ENCODE measurements at places on chromosomes 2 and 18.

DNA sequence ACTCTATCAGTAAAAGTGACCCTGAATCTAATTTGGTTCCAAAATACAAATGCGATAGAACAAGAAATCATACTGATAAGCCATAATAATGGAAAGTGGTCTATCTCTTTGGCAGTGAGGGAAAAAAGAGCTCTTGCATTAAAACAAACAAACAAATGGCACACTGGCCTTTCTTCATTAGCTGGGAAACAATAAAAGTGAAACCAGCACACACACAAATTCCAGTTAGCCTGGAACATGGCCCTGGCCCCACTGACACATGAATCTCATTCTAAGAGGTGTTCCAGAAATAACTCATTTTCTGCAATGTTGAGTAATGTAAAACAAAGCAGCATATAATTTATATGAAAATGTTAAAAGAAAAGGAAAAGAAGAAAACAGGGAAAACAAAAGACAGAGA, 79.3 kb upstream of the TGFA start:
- DNase-seq: no peak

DNA sequence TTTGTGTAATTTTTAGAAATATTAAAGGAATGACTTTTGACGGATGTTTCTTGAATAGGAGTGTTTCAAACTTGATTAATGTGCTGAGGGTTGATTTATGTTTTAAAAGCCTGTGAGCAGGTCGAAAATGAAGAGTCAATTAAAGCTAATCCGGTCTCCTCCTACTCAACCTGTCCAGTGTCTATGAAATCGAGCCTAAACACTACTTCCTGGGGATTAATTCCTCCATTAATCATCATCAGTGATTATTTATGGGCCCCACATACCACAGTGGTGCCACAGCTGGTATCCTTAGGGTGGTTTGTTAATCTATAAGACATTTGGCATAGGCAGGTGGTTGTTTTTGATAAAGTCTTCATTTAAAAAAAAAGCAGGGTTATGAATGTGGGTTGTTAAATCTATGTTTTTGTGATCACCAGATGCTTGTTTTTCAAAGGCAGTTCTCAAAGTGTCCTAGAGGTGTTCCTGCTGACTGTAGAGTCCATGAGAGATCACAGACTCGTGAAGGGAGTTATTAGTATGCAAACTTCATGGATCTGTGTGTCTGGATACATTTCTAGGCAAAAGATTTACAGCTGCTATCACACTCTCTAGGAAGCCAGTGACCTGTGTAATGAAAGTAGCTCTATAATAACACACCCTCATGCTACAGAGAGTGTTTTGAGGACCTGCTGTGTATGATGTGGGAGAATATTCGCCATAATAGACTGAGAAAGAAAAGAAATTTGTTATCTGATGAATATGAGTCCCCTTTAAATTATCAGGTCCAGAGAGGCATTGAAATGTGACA, 308.6 kb downstream of the AKAIN1 start:
- no peak for DNase-seq

DNA sequence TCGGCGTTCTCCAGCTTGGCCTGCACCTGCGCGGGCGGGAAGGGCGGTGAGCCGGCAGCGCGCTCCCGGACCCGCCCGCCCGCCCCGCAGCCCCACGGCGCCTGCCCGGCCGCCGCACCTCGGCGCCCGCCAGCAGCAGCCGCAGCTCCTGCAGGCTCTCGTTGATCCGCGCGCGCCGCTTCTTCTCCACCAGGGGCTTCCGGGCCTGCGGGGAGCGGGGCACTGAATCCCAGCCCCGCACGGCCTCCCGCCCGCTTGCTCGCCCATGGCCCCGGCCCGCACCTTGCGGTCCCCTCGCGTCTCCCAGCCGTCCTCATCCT, 335 bp downstream of the HES6 start:
- DNase-seq: no peak

GRCh38 chr18:35458271-35458670, 39.5 kb downstream of the INO80C start:
- peak; percentile 18 for DNase-seq

DNA sequence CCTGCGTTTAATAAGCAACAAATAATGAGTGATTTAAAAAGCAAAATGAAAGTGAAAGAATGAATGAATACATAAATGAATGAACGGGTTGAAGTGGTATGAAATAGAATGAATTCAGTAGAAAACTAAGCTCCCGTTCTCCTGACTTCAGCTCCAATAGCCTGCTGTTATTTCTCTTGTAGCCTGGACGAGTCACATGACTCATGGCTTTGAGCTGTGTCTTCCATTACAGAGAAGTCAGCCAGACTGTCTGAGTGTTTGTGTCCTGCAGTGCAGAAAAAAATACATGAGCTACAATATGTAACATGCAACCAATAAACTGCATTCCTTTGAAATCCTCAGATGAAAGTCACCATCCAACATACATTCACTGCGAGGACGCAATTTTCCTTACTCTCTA, 21.2 kb downstream of the SCG2 start:
- peak; percentile 68 for DNase-seq

DNA sequence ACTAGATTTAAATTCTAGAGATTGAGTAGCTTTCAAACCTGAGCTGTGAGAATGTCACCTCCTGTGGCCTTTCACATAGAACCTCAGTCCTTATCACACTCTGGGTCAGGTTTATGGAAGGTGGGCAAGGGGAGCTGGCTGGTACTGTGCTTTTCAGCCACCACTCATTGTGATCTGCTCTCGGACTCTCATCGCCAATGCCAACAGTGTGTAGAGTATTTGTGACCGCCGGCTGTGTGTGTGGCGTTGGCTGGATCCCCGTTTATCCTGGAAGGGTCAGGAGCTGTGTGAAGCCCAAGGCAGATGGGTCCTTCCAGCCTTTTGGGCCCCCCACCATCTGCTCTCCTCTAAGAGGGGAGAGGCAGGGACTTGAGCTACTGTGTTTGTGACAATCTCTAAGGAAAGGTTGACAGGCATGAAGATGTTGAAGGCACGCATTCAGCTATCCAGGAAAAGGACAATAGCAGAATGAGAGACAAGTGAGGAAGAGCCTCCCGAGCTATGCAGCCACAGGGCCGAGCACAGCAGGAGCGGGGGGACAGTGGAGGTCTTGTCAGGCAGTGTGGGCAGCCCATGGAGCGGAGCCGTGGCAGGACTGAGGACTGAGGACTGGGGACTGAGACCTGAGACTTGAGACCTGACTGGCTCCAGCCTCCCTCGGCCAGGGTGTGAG, 107.1 kb upstream of the TPO start:
- no peak for DNase-seq

DNA sequence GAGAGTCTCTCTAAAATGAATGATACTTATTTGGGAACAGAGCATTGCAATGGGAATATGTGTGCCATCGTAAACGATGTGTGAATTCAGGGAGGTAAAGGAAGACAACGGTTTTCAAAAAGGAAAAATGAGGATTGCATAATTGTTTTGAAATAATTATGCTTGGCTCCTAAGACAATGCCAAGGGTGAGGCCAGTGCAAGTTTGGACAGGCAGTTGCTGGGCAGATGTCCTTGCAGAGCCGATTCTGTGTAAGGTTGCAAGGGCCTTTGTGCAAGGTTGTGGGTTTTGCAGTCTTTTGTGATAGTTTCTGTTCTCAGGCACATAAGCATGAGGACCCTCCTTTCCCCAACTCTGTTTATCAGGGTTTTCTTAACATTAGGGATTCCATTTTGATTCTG, 70.0 kb upstream of the ZNF236 start:
- DNase-seq: no peak

DNA sequence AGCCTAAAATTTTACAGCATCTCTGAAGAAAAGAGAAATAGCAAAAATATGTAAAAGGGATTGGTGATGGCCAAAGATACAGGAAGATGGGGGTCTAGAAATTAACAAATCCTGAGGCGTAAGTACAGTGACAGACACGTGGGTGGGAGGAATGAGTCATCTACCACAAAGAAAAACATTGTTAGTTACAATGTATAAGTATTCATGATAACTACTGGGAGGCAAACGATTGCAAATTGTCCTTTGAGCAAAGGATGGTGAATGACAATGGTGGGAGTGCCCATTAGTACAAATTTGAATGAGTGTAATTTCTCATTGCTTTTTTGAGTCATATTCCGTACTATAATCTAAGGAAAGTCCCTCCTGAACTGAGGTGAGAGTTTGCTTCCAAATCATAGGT, 809.0 kb upstream of the FAM98A start:
- no peak for DNase-seq

DNA sequence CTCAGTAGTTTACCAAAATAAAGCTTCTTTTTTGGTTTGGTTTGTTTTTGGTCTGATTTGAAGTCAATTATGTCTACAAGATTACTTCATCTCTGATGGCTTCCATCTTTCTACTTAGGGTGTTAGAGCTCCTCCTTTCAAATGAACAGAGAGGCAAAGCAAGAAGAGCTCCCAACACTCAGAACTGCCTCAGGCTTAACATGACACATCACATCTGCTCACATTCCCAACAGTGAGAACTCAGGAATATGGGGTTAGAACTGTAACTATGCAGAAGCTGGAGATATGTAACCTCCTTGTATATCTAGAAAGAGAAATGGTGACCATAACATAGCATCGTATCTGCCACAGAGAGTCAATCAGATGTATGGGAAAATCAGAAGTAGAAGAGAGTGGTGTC, 11.4 kb upstream of the LRATD1 start:
- DNase-seq: no peak

DNA sequence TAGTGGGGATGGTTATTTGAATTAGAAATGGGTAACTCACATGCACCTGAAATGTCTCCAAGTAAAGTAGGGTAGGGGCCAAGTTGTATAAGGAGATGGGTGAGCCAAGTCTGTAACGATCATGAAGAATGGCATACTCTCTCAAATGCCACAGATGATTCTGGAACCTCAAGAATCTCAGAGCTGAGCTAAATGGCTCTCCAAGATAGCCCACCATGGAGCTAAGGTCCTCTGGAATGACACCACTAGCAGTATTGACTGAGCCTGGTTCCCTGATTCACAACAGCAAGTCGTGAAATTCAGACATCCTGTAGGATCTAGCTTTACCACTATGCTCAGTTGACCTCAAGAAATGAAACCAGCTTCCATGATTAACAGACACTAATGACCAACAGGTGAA, 115.9 kb upstream of the EPAS1 start:
- no peak for DNase-seq

DNA sequence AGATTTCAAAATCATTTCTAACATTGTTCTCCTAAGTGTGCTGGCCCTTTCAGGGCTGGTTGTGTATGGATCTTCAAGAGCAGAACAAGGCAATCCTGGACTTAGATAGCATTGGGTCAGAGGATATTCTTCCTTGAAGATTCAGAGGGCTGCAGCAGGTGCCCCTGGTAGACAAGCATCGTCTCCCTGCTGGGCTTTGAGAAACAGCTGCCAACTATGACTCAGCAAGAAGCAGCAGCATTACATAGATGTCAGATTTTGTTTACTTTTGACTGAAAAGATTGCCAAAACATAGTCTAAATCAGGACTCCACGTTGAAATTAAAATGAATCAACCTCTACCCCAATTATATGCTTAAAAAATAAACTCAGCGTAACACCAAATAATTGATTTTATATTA, 618.8 kb downstream of the SOCS6 start:
- no peak for DNase-seq

- DNase-seq: no peak
These were observed 835.9 kb downstream of the GALR1 start for GRCh38 chr18:78085241-78086185.

GRCh38 chr2:110716959-110717645, 15.3 kb upstream of the ACOXL start:
- DNase-seq: no peak

GRCh38 chr2:88161446-88162244, 8.5 kb upstream of the THNSL2 start:
- no peak for DNase-seq

DNA sequence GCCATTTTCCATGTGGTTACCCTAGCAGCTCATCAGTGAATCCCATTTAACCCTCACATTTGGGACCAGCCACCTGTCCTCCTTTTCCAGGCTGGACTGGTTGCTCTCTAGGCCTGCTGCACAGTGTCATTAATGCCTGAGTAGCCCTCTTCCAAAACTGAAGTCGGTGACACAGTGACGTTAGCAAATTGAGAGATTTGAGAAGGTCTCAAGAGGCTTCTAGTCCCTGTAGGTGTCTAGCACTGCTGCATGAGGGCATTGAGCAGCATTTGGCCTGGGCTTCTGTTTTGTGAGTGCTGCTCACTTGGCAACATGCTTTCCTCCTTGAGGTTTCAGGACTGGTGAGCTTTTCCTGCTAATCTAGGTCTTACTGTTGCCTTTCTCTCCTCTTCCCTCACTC, 36.7 kb downstream of the PKP4 start:
- DNase-seq: no peak

DNA sequence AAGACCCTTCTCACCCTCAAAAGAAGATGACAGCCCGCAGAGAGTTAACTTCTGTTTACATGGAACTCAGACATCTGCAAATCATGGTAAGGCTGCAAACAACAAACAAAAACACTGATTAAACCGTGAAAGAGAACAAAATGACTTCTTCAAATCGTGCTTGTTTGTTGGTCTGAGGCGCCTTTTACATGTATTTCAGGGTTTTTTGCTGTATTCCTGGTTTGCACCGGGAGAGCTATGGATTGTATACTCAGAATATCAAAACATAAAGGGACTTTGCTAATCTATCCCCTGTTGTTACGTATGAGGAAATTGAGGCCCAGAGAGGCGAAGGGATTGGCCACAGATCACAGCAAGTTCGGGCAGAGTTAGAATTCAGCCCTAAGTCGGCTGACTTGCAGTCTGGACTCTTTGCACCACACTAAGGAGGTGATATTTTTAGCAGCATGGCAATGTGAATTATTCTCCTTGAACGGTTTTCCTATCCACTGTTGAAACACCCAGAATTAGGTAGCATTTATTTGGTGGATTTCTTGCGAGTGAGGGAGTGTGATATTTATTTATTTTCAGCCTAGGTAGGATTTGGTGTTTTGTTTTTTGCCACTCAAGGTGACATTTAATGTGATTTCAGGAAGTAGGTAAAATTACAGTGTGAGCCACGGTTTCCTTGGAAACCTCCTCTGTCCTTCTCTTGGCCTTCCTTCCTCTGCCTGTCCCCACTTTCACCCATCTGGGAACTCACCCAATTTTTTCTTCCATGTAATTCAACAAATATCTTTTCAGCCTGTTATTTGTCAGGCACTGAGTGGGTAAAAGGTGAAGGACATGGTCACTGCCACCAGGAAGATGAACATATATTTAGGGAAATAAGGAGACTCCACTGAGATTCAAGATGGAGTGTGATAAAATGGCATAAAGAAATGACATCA, 980 bp upstream of the PDE6D start:
- no peak for DNase-seq

DNA sequence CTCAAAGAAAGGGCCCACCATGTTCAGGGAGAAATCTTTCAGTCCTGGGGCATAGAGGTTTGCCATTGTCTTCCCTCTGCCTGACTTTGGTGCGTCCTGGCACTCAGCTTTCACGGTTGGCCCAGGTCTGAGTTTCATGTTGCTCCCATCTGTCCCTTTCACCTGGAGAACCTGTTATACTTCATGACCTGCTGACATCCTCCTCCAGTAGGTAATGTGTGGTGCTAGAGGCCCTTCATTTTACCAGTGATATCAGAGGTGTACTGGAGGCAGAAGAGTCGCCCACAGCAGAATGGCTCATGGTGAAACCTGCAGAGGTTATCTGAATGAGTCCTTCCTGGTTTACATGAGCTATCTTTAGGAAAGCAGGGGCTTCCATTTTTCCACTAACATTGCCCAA, 128.8 kb upstream of the DLX2 start:
- DNase-seq: no peak

Data from smooth muscle cell of the brain vasculature (primary cell).